Osteoblast (primary cell): ENCODE measurements at places on chromosomes 1 and 21.

DNA sequence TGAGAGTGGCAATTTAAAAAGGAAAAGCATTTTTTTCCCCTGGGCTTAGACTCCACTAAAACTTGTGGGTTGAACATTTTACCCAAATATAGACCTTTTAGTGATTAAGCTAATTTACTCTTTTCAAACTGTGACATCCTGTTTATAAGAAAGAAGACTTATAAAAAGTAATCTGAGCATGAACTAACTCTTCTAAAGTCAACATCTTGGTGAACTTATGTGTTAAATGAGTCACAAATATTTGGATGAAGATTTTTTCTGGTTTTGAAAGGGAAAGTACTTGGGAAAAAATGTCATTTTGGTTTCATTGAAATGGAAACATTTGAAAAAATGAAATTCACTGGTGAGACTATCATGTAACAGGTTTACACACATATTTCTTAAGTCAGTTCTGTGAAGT, 109.8 kb downstream of the KCNK2 start:
- DNase-seq = peak; percentile 19

- DNase-seq = no peak
Measured at GRCh38 chr1:54391450-54392209, 14.6 kb downstream of the SSBP3 start.

DNA sequence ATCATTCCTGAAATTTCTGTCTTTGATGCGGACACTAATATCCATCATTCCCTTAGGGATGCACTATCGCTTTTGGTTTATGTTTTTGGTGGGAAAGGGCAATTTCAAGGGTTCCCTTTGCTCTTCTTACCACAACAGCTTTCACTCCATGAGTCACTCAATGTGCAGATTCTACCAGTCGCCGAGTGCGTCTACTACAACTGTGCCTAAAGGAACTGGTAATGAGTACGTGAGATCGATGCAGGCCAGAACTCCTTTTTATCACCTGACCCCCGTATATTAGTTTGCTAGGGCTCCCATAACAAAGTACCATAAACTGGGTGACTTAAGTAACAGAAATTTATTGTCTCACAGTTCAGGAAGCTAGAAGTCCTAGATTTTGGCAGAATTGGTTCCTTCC, 27.5 kb upstream of the TMEM54 start:
- DNase-seq = no peak

GRCh38 chr1:188155261-188155660, 1326.5 kb downstream of the PLA2G4A start:
- no peak for DNase-seq

- no peak for DNase-seq
Measured at GRCh38 chr1:29563571-29563970, 327.2 kb downstream of the PTPRU start.

DNA sequence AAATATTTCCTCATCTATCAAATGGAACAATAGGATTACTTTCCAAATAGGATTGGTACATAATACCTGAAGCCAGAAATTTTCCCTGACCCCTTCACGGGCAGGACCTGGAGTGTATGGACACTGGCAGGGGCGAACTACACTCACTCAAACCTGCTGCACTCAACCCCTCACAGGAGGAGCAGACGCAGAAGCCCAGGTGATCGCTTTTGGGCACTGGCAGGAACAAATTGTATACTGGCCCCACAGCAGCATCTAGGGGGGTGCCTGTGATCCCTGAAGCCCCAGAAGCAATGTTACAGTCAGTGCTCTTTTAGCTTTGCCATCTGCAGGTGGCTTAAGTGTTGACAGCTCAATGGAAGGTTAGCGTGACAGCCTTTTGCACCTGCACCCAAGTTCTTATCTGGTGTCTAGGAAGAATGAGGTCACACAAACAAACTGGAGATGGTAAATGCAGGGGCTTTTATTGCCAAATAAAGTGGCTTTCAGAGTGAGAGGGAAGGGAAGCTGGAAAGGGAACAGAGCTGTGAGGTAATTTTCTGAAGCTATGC, 199.2 kb upstream of the NEGR1 start:
- DNase-seq = no peak

DNA sequence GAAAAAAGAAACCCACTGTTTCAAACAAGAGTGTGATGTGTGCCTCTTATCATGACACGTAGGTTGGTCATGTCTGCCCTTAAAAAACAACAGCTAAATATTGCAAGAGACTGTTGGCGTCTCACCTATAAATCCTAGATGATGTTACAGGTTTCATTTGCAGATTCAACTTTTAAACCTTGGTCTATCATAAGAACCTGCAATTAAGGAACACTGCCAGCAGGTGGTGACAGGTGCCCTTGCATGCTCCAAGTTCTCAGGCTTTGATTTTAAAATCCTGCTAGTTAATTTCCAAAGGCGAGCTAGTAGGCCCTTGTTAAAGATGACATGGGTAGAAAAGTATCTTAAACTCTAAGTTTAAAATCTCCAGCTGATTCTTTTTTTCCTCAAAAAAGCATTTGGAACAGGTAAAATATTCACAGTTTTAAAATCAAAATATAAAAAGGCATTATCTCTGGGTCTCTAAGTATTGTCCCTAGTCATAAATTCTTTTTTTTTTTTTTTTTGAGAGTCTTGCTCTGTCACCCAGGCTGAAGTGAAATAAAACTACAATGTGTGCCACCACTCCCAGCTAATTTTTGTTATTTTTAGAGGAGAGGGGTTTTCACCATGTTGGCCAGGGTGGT, 39.1 kb downstream of the CLSTN1 start:
- DNase-seq = peak; percentile 83

GRCh38 chr1:3372317-3372716, 82.1 kb upstream of the ARHGEF16 start:
- no peak for DNase-seq
